ENCODE measurements at places on chromosomes 1 and 21. TPM values are rescaled to one million over a fixed set of nuclear protein-coding genes. Genes with fewer than 3 reads are reported as not detected.

Gene RGS13
- not detected for total RNA-seq

Gene RCSD1
- total RNA-seq, result 0.13 TPM

Gene TRIM17
- 0.07 TPM for total RNA-seq

Gene RBP7
- total RNA-seq, result not detected

Gene CYP4A11
- not detected for total RNA-seq

Gene ADORA3
- total RNA-seq, result not detected

Gene OR14A16
- not detected for total RNA-seq

Gene CBR1
- 152 TPM for total RNA-seq

Gene UBASH3A
- total RNA-seq, result not detected

Gene BLACAT1
- total RNA-seq, result 0.07 TPM

Gene GPR3
- total RNA-seq, result 0.20 TPM

Gene SNAP47
- total RNA-seq, result 40.0 TPM

Gene SPATA21
- total RNA-seq, result not detected

Gene ADGRB2
- 16.7 TPM for total RNA-seq

Gene ENSA
- total RNA-seq, result 62.0 TPM

Gene KMO
- 0.33 TPM for total RNA-seq

Gene ZBTB8A
- 6.9 TPM for total RNA-seq

Gene ATP8B2
- 195 TPM for total RNA-seq

Gene HTR1D
- not detected for total RNA-seq

Gene FCRL5
- not detected for total RNA-seq

Gene RXRG
- not detected for total RNA-seq

Gene FCGR3B
- total RNA-seq, result not detected

Gene SLC2A5
- 25.9 TPM for total RNA-seq

Gene GNAT2
- 0.33 TPM for total RNA-seq

Gene PPT1
- total RNA-seq, result 66.4 TPM

Gene HSD3B2
- total RNA-seq, result not detected

Gene GNG4
- under 0.01 TPM for total RNA-seq

Gene DMBX1
- total RNA-seq, result not detected

Gene IGSF3
- 0.26 TPM for total RNA-seq

Gene TRIM67
- 0.39 TPM for total RNA-seq

Gene SPRR1A
- total RNA-seq, result not detected

Gene DUSP23
- 14.6 TPM for total RNA-seq

Gene KIF2C
- total RNA-seq, result 3.2 TPM

Gene FNDC5
- total RNA-seq, result 1.4 TPM

Gene ZNF683
- total RNA-seq, result not detected

Measured in smooth muscle cell of the pulmonary artery (primary cell).